NCI-H2029 treated with DMSO at 0.1 percent for 48 hours (cell line): ENCODE measurements at places on chromosomes 4 and X.

- no peak for DNase-seq
These were observed 406.5 kb downstream of the IQCM start for GRCh38 chr4:149409146-149409545.

DNA sequence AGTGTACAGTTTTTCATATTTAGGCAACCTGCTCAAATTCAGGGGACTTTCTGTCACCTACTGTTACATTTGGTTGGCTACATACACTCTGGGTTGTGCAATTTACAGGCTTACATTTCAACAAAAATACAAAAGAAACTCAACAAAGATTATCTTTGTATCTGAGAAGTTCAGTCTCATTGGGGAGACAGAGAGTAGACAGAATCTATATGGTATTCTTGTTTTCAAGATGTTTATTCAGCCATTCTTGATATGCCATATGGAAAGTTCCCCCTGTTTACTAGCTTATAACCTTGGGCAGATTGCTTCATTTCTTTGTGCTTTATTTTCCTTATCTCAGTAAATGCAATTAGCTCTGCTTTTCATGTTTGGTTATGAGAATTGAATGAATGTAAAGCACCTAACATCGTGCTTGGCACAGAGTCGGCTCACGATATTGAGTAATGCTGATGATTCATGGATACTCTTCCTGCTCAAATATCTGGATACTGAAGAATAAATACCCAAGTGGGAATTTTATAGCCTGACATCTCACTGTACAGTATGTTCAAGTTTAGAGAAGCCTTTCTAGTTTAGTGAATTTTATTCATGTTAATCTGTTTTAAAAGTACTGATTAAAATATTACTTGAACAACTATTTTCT, 96.5 kb upstream of the PACRGL start:
- no peak for DNase-seq

GRCh38 chr4:74433043-74433442, 11.9 kb upstream of the AREG start:
- DNase-seq = no peak

DNA sequence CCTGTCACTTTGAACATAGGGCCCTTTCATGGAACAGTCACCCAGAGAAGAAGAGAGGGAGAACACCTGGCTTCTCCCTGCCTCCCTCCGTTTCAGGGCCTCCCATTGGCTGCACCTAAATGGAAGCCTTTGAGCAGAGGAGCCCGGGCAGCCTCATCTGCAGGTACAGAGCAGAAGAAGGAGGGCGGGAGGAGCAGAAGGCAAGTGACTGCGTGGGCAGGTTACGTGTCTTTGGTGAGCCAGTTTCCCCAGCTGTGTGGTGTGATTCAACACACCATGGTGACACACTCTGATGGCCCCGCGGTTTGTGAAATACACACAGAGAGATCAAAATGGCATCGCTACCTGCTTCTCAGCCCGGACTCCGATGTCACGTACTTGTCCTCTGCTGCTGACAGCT, 431 bp downstream of the C4orf50 start:
- no peak for DNase-seq

DNA sequence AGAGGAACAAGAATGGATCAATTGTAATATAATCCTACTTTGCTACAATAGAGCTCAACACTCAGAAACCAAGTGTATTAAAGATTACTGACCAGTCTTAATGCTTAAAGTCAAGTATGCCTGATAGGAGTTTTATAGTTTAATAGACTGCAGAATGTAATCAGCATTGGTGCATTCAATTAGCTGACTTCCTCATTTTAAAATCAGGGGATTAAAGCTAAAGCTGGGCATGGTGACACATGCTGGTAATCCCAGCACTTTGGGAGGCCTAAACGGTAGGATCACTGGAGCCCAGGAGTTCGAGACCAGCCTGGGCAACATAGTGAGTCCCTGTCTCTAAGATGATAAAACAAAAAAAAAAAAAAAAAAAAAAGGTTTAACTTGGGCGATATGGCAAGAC, 10.8 kb downstream of the HNRNPDL start:
- no peak for DNase-seq

- no peak for DNase-seq
These were observed at the start of gene EDNRA for GRCh38 chr4:147480891-147481576. TSS of gene EDNRA (plus strand) at chr4:147481097. CDS start at chr4:147485682, 4,585 bp downstream.

DNA sequence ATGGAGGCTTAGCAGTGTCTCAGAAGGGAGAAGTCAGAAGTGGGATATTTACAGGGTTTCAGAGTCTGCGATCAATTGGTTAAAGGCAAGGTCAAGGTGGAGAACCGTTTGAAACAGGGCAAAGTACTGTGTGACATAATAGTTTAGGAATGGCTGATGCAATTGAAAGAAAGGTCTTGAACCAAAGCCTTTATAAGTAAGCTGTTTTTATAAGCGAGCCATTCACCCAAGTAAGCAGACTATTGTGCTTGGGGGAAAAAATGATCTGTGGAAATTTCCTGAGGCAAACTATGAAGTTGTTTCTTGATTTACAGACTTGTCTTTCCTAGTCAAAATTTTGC, 327.3 kb downstream of the CAMK2D start:
- no peak for DNase-seq

GRCh38 chr4:168995537-168996295, 14.3 kb downstream of the CBR4 start:
- no peak for DNase-seq

GRCh38 chrX:40040686-40041461, 56.9 kb downstream of the BCOR start:
- DNase-seq = no peak

DNA sequence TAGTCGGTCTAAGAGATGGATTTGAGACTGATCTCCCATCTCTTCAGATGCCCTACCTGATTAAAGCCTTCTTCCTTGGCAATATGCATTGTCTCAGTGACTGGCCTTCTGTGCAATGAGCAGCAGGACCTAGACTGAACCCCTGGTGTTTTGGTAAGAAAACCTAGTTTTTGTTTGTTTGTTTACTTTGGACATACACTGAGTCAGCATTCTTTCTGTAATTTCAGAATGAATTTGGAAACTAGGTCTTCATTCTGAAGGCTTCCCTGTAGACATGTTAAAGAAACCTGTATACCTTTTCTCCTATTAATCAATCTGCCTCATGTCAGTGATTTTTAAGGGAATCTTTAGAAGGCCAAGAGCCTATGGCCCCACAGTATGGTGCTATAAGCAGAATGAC, 597.5 kb upstream of the HTR2C start:
- no peak for DNase-seq

GRCh38 chr4:120720354-120720934, 202.1 kb downstream of the PRDM5 start:
- no peak for DNase-seq

- peak; percentile 94 for DNase-seq
These were observed 16.7 kb upstream of the ANKRD17 start for GRCh38 chr4:73275318-73275654.

- no peak for DNase-seq
These were observed 96.4 kb upstream of the ARX start for GRCh38 chrX:25112156-25112555.

GRCh38 chr4:158020176-158020575, 152.6 kb downstream of the GASK1B start:
- DNase-seq = no peak

DNA sequence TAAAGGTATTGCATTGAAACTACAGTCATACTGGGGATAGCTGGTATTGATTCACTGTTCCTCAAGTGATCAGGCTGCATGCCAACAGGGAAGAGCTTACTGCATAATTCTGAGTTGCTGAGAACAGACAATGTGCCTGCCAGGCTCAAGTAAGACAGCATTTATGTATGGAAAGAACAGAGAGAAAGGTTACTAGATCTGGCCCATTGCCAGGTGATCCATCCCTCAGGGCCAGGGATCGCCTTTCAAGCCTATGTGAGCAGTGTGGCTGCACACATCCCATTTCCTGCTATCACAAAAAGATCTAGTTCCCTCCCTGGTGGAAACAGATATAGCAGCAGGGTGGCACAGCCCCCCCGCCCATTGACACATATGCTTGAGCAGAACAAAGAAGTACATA, 254.0 kb downstream of the TMA16 start:
- DNase-seq = peak; percentile 23

DNA sequence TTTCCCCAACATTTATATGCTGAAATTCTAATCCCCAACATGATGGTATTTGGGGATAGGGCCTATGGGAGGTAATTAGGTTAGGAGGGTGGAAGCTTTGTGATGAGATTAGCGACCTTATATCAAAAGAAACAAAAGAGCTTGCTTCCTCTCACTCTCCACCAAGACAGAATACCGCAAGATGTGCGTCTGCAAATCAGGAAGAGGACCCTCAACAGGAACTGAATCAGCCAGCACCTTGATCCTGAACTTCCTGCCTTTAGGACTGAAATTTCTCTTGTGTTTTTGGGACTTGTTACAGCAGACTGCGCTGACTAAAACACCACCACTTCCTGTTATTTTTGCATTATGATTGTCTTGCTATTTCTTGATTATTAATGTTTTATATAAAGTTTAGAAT, 1889.4 kb downstream of the C4orf33 start:
- no peak for DNase-seq

- no peak for DNase-seq
These were observed 103.5 kb downstream of the SLC34A2 start for GRCh38 chr4:25759101-25759500.

- no peak for DNase-seq
These were observed 66.3 kb upstream of the TMEM164 start for GRCh38 chrX:109936598-109936997.
